ENCODE measurements at places on chromosomes 2 and 18.

GRCh38 chr2:98310010-98310409 lies 36.2 kb upstream of the CNGA3 start:
- DNase-seq = no peak

DNA sequence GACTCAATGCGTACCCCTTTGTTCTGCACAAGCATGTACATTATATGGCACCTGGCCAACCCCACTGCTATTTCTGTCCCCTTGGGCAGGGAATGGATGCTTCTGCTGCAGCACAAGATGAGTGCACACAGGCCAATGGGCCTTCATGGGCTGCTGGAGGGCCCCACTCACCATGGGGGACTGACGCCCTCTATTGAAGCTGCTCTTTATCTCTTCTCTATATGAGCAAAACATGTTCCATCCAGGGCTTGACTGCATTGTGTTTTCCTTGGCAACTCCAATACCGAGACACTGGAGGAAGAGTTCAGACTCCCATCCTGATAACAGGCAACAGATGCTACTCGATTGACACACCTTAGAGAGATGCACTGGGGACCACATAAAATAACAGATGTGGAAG lies 251.6 kb upstream of the NCKAP5 start:
- no peak for DNase-seq

- peak; percentile 27 for DNase-seq
Observed at GRCh38 chr2:152694161-152694661, 23.1 kb downstream of the PRPF40A start.

- no peak for DNase-seq
Observed at GRCh38 chr18:55900380-55900779, 312.4 kb upstream of the TCF4 start.

DNA sequence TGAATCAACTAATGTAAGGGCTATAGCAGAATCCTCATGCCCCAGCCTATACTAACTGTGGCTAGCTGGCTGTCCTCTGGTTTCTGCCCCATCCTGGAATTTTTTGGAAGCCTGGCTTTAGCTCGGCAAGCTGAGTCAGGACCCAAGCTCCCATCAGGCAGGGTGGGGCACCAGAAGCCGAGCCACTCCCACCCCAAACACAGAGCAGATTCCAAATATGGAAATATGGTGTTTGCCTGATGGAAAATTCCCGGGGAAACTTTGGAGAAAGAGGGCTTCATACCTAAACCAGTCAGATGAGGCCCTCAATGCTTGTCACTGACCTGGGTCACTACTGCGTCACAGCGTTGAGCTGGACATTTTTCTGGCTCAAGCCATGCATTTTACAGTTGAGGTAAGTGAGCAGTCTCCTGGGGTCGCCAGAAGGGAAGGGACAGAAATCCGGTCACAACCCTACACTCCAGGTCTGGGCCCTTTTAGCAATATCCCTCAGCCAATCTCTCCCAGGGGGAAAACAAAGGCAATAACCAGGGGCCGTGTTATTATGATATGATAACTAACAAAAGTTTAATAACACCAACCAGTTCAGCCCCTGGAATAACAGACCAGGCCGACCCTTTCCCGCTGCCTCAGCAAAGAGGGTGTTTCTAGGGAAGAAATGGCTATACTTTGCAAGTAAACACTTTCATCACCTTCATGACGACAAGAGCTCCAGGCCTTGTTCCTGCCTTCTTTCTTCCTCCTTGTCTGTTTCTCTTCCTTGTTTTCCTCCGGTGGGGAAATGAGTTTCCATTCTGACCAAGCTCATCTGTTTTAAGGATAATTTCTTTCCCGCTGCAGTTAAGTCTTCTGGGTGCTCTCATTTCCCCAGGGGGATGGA lies 37.7 kb downstream of the PSD4 start:
- DNase-seq = no peak

DNA sequence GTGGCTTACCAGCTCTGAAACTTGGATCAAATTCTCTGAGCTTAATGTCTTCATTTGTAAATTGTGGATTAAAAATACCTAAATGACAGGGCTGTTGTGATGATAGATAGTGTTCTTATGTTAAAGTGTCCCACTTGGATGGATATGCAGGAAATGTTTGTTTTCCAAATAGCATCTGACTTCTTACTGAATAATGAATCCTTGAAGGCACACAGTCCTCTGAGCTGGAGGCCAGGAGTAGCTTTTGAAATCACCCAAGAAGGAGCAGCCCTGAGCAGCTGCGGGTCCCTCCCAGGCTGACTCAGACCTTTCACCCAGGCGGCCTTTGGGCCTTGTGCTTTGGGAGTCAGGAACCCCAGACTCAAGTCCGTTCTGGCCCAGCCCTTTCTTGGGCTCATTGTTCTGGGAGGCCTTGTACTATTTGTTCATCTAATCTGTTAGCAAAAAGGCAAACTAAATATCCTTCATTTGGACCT lies 173.0 kb upstream of the GATA6 start:
- no peak for DNase-seq

DNA sequence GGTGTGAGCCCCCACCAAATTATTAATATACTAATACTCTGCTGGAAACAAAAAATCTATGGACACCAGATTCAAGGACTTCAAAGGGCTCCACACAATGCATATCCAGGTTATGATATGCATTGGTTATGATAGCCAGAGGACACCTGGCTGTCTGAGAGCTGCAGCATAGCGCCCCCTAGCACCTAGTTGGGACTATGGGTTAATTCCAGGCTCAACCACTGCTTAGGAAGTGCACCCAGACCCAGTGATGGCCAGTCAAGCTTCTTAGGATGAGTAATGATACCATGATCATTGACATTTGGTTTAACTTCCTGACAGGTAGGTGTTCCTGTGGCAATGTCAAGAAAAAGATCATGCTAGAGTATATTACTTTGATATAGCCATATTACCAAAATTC lies 3.8 kb upstream of the FRZB start:
- no peak for DNase-seq

DNA sequence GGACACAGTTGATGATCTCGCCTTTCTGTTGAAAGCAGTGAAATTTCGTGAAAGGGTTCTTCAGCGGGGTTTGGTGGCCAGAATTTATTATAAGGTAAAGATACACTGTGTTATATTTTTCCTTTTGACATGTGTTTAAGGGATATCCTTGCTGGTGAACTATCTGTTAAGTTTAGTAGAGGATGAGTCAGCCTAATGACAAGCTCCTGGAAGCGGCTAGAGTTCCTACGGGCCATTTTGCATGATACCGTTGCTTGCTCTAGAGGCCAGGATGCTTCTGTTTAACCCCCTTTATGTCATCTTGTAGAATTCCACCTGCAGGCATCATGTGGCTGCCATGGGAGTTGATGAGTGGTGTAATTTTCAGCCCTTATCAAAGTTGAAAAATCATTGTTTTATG lies 124.8 kb upstream of the BCL2L11 start:
- DNase-seq = no peak

GRCh38 chr2:219598308-219599078 lies 836 bp downstream of the STK11IP start:
- no peak for DNase-seq

DNA sequence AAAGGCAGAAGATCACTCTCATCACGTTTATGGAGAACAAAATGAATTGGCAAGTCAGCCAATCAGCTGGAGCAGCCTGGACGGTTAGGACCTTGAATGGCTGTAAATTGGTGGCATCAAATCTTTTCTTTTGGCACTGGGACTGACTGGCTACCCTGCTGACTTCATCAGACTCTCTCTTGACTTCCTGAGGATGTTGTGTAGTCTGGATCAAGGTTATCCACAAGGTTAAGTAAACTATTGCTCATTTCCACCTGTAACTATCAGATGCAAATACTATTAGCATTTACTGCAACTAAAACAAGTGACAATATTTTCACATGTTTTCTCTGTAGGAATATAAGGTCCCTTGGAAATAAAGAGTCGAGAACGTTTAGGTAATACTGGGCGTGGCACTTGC lies 134.3 kb upstream of the RASGRP3 start:
- DNase-seq = no peak

GRCh38 chr2:156006721-156007618 lies 325.6 kb downstream of the NR4A2 start:
- no peak for DNase-seq

- no peak for DNase-seq
Observed at GRCh38 chr2:104523921-104524320, 330.0 kb upstream of the POU3F3 start.

GRCh38 chr2:88483200-88483599 lies 30.7 kb upstream of the FOXI3 start:
- DNase-seq = no peak

- DNase-seq = no peak
Observed at GRCh38 chr2:40108851-40109250, 329.8 kb upstream of the THUMPD2 start.

DNA sequence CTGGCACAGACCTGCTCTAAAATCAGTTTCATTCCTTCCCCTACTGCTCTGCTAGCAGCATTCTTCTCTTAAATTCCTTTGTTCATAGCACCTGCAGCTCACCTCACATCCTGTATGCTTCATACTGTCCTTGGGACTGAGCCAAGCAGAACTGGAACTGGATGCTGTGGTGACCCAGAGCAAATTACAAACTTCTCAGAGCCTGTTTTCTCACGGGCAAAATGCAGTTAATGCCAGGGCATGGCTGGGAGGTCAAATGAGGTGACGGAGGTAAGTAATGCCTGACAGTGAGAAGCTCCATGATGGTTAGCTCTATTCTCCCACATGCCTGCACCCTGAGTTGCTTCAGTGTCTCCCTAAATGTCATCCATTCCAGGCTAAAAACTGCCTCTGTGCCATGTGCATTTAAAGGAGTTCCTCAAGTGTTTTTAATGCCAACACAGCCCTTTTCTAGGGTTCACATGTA lies 29.7 kb downstream of the C2orf42 start:
- no peak for DNase-seq

DNA sequence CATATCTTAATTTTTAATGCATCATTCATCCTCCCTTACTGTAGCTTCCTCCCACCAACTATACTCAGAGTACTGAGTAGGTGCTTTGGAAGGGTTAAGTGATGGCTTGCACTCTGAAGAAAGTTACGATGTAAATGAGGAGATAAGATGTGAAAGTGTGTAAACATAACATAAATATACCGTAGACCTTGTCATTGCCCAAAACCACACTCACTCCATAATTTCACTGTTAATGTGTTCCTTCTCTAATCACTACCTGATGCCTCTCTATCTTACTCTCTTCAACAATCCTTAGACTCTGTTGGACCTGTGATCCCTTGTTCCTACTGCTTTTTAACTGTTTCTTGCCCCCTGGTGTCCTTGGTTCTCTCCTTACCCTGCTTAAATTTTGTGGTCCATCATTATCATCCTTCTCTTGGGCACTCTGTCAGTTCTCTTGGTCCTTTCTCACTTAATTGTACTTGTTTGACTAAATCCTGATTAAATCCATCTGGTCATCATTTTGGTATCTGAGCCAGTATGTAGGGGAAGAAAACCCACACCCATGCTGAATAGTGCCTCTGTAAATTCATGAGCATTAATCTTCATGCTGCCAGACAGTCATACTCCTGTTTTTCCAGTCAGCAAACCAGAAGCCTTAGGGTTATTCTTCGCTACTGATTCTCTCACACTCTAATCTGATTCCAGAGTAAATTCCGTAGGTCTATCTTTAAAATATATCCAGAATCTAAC lies 45.0 kb downstream of the PMS1 start:
- no peak for DNase-seq

GRCh38 chr2:144467502-144468137 lies 52.3 kb downstream of the ZEB2 start:
- DNase-seq = no peak

- no peak for DNase-seq
Observed at GRCh38 chr2:127124426-127124825, 17.5 kb upstream of the BIN1 start.

- no peak for DNase-seq
Observed at GRCh38 chr2:46353509-46353908, 56.3 kb downstream of the EPAS1 start.

GRCh38 chr18:25145731-25146511 lies 206.0 kb downstream of the ZNF521 start:
- no peak for DNase-seq

GRCh38 chr2:127953128-127953718 lies 67.5 kb upstream of the AMMECR1L start:
- DNase-seq = no peak

Data from skeletal muscle cell (primary cell).